Natural killer cell treated with Interleukin-12 subunit alpha and Interleukin-12 subunit beta and Interleukin-15 and Interleukin-18, amount 100 ng/mL, for 72 hours (primary cell): ENCODE measurements at places on chromosomes 2 and 18.

- DNase-seq = no peak
Measured at GRCh38 chr2:3451169-3451568, 68.2 kb downstream of the ADI1 start.

DNA sequence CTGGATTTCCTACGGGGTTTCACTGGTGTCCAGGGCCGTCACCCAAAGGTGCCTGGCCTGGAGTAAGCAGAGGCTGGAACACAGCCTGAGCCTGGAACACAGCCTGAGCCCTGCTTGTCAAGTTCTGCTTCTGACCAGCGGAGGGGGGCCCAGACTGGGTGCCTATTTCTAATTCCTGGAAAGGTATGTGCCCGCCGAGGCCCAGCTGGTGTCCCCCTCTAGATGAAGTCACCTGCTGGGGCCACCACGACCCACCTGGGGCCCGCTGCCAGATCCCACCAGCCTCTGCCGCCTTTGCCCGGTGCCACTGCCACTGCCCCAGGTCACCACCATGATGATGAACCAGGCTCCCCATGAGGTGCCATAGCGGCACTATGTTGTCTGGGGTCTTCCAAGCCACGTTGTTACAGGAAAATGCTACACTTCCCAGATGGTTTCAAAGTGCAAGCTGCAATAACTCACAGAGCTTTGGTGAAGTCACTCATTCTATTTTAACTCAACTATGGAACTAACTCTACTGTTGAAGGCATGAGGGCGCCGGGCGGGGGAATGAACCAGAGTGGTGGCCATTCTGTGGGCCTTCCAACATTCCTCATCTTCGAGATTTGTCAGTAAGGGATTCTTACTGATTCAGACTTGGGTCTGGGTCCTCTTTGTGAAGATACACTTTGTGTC is 40.9 kb upstream of the LAPTM4A start:
- no peak for DNase-seq

DNA sequence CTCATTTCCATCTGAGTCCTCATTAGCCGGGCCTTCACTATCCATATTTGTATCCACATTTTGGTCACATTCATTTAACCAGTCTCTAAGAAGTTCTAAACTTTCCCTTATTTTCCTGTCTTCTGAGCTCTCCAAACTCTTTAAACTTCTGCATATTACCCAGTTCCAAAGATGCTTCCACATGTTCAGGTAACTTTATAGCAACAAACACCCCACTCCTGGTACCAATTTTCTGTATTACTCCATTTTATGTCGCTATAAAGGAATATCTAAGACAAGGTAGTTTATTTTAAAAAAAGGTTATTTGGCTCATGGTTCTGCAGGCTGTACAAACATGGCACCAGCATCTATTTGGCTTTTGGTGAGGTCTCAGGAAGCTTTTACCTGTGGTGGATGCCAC is 38.8 kb upstream of the AGFG1 start:
- DNase-seq = no peak

- DNase-seq = no peak
Measured at GRCh38 chr2:18047896-18048657, 169.6 kb downstream of the KCNS3 start.

DNA sequence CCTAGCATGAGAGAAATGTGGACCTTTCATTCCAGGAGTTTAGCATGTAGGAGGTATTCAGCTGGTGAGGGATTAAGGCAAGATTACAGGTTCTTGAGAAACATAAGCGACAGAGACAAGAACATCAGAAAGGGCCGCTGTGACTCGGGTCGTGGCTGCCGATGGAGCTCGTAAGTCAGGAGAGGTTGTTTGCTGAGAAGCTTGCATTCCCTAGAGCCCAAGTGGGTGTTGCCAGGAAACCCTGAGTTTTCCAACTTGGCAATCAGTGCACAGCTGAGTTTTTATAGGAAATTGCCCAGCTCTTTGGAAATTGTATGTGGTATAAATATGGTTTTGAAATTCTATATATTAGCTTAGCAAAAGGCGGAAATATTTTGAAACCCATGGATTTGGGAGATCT is 46.4 kb upstream of the CYP1B1 start:
- no peak for DNase-seq

GRCh38 chr2:98588880-98589431 is 19.4 kb downstream of the COA5 start:
- DNase-seq = no peak

DNA sequence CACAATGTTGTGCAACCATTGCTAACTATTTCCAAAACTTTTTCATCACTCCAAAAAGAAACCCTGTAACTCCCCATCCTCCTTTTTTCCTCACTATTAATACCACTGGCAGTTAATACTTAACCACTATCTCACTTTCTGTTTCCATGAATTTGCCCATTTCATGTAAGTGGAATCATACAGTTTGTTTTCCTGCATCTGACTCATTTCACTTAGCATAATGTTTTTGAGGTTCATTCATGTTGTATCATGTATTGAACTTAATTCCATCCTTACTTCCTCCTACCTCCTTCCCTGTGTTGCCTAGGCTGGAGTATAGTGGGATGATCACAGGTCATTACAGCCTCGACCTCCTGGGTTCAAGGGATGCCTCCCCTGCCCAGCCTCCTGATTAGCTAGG is 68.3 kb downstream of the FAM117B start:
- no peak for DNase-seq

DNA sequence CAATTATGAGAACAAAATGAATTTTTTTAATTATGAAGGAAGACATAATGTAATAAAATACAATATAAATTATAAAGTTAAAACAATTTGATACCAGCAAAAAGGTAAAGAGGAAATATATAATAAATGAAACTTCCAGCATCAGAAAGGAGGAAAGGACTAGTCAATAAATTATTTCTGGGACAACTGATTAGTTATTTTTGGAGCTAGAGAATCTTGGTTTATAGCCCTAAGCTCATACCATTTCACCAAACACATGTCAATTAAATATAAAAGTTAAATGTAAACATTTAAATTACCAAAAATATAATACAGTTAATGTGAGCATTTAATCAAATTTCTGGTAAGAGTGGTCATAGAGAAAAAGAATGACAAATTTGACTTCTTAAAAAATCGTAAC is 12.1 kb downstream of the ACTG2 start:
- no peak for DNase-seq
